ENCODE measurements at places on chromosomes 6 and 20. TPM values are rescaled to one million over a fixed set of nuclear protein-coding genes. Genes with fewer than 3 reads are reported as not detected.

Gene SAMD10
- total RNA-seq = 3.6 TPM

DNA sequence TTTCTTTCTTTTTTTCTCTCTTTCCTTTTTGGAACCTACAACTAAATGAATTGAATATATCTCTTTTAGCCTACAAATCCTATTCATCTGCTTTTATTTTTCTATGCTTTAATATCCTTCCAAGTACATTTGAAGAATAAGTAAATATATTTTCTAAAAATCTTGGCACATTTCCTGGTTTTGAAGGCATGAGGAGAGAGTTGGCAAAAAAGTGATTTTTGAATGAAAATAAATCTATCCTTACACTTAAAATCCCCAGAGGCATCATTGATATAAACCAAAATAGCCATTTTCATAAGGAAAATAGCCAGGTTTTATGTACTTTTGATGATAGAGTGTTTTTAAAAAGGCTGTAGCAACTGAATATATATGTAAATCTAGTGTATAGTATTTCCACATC lies 69.0 kb downstream of the SAMD5 start:
- no peaks in the 10 kb centered on the region for H3K4me1 ChIP-seq
- H3K27ac ChIP-seq = no peak overlapping the region
- no peak overlapping the region for H3K4me3 ChIP-seq
- DNase-seq = no peak

Gene SLC22A23
- 27.8 TPM for total RNA-seq

DNA sequence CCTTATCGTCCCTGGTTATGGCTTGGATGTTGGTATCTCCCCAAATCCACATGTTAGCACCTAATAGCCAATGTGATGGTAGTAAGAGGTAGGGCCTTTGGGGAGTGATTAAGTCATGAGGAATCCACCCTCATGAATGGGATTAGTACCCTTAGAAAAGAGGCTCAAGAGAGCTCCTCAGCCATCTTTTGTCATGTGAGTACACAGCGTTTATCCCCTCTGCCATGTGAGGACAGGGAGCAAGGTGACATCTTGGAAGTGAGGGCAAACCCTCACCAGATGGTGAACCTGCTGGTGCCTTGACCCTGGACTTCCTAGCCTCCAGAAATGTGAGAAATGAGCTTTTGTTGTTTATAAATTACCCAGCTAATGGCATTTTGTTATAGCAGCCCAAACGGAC lies 16.1 kb upstream of the SIRPB2 start:
- H3K4me3 ChIP-seq = no peak overlapping the region
- H3K27ac ChIP-seq = no peak overlapping the region
- H3K4me1 ChIP-seq = no peaks in the 10 kb centered on the region

- H3K27ac ChIP-seq = no peak overlapping the region
- peaks cover 30% of the 10 kb centered on the region for H3K36me3 ChIP-seq
- DNase-seq = no peak
- peaks cover 21% of the 10 kb centered on the region for H3K4me1 ChIP-seq
- no peak overlapping the region for H3K4me3 ChIP-seq
Measured at GRCh38 chr6:36061236-36061635, 33.6 kb downstream of the MAPK14 start.

DNA sequence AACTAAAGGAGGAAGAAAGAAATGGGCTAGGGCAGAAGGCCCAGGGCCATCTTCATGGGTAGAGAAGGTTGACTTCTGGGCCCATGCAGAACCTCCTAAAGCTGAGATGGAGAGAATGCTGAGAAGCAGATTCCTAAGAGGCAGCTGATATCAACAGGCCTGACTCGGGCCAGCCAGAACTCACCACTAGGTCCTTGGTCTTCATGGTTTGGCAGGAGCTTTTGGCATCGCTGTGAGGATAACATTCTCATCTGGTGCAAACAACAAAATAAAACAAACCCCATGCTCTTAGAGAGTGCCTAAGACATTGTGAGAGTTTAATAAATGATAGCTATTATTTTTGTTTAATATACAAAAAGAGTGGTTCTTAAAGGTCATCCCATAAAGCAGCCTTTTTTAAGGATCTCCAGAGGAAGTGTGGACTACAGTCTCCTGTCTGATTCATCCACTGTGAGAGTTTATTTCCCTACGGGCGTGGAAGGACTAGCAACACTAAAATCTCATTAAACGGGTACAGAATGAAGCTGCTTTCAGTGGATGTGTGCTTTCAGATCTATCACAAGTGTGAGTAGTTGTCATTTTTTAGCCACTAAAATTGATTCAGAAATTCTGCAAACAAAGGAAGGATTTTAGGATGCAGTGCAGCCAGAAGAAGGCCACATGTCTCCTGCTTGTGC lies 160.0 kb downstream of the PLCB4 start:
- H3K4me3 ChIP-seq = no peak overlapping the region
- no peaks in the 10 kb centered on the region for H3K27me3 ChIP-seq
- peaks cover 11% of the 10 kb centered on the region for H3K4me1 ChIP-seq

Gene SLC17A2
- not detected for total RNA-seq

- H3K4me1 ChIP-seq = peaks cover 28% of the 10 kb centered on the region
- peak; percentile 83 for DNase-seq
- no peaks in the 10 kb centered on the region for H3K36me3 ChIP-seq
- H3K27me3 ChIP-seq = no peaks in the 10 kb centered on the region
- peak overlapping the region; percentile 91 for H3K27ac ChIP-seq
Measured at GRCh38 chr20:58890518-58891085, 38.1 kb downstream of the GNAS start.

Gene BACH2
- 6.3 TPM for total RNA-seq

Gene SRSF12
- total RNA-seq = not detected

Gene PKIB
- 3.2 TPM for total RNA-seq

GRCh38 chr6:28542440-28543296 lies 17.0 kb downstream of the GPX5 start:
- H3K27ac ChIP-seq = no peak overlapping the region
- peaks cover 14% of the 10 kb centered on the region for H3K27me3 ChIP-seq
- H3K4me3 ChIP-seq = peak overlapping the region; percentile 43
- no peaks in the 10 kb centered on the region for H3K36me3 ChIP-seq
- peaks cover 3% of the 10 kb centered on the region for H3K4me1 ChIP-seq

Gene TOX2
- total RNA-seq = 16.3 TPM

Gene ASIP
- not detected for total RNA-seq

DNA sequence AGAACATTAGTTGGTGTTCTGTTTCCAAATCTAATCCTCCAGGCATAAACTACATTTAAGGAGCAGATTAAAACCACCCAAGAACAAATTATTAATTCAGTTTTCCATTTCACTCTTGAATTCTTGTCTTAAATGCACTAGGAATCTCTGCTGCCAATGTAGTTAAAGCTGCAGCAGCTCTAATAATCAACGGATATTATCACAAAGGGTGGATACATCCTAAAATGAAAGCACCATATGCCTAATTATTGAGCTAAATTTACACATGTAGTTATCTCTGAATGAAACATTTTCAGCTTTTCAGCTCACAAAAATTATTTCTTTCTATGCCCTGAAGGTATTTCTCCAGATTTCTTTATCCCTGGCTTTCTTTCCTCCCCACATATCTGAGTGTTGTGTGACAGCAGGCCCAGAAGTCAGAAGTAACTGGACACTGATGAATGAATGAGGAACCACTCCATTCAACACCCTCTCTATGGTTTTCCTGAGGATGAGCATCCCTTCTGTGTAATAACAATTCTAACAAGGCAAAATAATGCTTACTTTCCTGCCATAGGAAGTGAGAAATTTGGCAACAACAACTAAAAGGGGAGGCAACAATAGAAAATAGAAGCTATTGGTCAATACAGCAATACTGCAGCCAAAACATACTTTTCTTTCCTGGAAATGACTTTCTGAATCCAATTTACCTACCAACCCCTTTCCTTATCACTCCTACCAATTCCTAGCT lies 14.9 kb downstream of the MAN1A1 start:
- peaks cover 49% of the 10 kb centered on the region for H3K4me1 ChIP-seq
- no peak overlapping the region for H3K4me3 ChIP-seq
- H3K36me3 ChIP-seq = no peaks in the 10 kb centered on the region
- no peaks in the 10 kb centered on the region for H3K27me3 ChIP-seq
- H3K27ac ChIP-seq = no peak overlapping the region
- DNase-seq = no peak

- H3K36me3 ChIP-seq = no peaks in the 10 kb centered on the region
- no peak overlapping the region for H3K27ac ChIP-seq
- no peaks in the 10 kb centered on the region for H3K27me3 ChIP-seq
- no peak for DNase-seq
Measured at GRCh38 chr20:8145246-8146168, 13.4 kb downstream of the PLCB1 start.

- no peaks in the 10 kb centered on the region for H3K27me3 ChIP-seq
- DNase-seq = no peak
- no peak overlapping the region for H3K4me3 ChIP-seq
- H3K4me1 ChIP-seq = no peaks in the 10 kb centered on the region
- H3K36me3 ChIP-seq = no peaks in the 10 kb centered on the region
Measured at GRCh38 chr6:16909658-16910360, 148.5 kb upstream of the ATXN1 start.

DNA sequence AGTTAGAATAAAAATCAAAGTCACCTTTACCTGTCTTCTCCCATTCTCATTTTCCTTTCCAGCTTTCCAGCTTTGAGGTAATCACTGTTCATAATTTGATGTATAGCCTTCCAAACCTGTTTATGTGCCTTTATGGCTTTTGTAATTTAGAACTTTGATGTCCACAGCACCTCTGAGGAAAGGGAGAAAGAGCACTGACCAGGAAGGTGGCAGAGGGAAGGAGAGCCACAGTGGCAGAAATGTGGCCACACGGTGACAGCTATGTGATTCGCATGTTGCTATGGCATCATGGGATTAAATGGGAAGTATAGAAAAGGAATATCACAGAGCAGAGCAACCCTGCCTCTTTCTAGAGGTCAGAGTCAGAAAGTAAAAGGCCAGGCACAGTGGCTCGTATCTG lies 51.7 kb upstream of the PLCG1 start:
- H3K4me3 ChIP-seq = no peak overlapping the region
- H3K4me1 ChIP-seq = peaks cover 10% of the 10 kb centered on the region
- peaks cover 76% of the 10 kb centered on the region for H3K36me3 ChIP-seq
- no peaks in the 10 kb centered on the region for H3K27me3 ChIP-seq

Gene NXT1
- 14.8 TPM for total RNA-seq

DNA sequence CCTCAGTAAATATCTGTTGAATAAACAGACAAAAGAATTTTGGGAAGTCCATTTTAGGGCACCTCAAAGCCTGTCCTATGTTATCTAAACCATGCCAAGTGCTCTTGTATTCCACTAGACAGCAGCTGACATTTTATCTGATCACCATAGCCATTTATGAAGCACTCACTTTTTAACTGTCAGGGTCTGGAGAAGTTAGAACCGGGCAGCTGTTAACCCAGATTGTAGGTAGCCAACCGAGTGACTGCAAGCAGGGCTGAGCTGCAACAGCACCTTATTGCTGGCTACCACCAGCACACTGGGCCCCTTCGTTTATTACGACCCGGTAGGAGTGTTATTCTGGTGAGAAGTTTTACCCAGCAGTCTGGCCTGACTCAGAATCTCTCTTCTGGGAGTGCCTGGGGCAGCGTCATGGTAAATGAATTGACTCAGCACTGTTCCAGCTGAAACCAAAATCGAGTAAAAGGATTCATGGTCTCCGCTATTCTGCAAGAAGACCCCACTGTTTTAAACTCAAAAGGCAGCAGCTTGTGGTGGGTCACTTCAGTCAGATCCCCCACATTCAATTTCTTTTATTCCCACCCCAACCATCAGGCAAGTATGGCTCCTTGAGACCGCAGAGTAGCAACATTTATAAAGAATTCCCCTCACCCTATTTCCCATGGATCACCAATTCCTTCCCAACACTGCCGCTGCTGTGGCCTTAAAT lies 1.7 kb downstream of the UBE2V1 start:
- peak overlapping the region; percentile 94 for H3K27ac ChIP-seq
- H3K4me3 ChIP-seq = peak overlapping the region; percentile 93
- H3K4me1 ChIP-seq = peaks cover 80% of the 10 kb centered on the region
- peaks cover 5% of the 10 kb centered on the region for H3K36me3 ChIP-seq
- no peak for DNase-seq

Gene TCF21
- 46.5 TPM for total RNA-seq

Gene NHSL1
- total RNA-seq = 63.7 TPM

DNA sequence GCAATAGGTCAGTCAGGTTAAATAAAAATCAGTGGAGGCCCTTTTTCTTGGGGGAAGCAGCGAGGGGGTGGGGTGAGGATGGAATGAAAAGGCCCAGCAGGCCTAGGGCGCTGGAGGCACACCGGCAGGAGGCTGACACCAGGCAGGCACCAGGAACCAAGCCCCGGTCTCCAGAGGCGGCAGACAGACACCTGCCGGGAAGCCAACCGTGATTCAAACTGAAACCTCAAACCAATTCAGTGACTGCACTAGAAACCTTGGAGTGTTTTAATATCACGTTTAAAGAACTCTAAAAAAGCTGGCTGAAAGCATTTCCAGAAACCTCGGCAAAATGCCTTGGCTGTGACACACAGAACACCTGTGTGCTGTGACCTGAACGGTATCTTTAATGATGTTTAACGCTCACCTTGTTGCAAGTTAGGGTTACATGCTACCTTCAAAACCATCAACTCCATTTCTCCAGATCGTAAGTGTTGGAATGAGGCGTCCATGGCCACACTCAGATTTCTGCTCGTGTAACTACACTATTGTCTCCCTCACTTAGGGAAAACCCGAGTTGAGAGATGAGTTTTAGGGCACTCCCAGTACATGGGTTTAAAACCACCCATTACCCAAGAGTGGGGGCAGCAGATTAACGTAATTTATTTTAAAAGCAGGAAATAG lies 27.2 kb downstream of the DIDO1 start:
- H3K4me3 ChIP-seq = no peak overlapping the region
- H3K27me3 ChIP-seq = no peaks in the 10 kb centered on the region
- H3K36me3 ChIP-seq = peaks cover 63% of the 10 kb centered on the region
- DNase-seq = peak; percentile 36
- H3K4me1 ChIP-seq = peaks cover 19% of the 10 kb centered on the region
- H3K27ac ChIP-seq = no peak overlapping the region

DNA sequence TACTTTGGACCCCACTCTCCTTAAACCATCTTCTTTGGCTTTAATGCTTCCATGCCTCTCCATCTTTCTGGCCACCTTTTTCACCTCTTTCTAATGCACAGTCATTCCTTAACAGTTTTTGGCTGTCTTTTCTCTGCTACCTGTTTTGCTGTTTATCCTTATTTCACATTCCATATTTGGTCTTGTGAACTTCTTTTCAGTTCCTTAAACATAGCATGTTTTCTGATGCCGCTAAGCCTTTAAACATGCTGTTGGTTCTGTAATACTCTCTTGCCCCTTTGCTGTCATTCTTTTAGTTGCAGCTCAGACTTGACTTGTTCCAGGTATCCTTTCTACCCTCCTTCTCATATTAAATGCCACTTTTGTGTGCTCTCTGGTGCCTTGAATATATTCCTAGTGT lies 35.8 kb downstream of the TOP1 start:
- H3K4me1 ChIP-seq = peaks cover 26% of the 10 kb centered on the region
- H3K36me3 ChIP-seq = peaks cover 31% of the 10 kb centered on the region
- no peak overlapping the region for H3K4me3 ChIP-seq
